ENCODE measurements at places on chromosomes 3 and 15.

DNA sequence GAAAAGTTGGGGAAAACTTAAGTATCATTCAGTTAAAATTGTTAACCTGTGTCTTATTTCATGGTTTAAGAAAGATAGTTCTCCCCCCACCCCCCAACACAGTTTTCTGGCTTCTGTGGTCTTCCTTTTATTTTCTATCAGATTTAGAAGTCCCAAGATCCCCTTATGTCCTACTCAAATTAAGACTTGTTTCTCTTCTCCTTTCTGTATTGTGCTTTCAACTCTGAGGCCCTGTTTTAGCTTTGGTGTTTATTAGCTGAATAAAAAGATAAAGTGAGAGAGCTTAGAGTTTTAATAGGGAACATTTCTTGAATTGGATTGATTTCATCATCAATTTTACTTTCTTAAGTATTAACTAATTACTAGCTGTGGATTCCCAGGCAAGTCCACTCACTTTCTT lies 62.6 kb downstream of the AKAP13 start:
- no peak for DNase-seq

DNA sequence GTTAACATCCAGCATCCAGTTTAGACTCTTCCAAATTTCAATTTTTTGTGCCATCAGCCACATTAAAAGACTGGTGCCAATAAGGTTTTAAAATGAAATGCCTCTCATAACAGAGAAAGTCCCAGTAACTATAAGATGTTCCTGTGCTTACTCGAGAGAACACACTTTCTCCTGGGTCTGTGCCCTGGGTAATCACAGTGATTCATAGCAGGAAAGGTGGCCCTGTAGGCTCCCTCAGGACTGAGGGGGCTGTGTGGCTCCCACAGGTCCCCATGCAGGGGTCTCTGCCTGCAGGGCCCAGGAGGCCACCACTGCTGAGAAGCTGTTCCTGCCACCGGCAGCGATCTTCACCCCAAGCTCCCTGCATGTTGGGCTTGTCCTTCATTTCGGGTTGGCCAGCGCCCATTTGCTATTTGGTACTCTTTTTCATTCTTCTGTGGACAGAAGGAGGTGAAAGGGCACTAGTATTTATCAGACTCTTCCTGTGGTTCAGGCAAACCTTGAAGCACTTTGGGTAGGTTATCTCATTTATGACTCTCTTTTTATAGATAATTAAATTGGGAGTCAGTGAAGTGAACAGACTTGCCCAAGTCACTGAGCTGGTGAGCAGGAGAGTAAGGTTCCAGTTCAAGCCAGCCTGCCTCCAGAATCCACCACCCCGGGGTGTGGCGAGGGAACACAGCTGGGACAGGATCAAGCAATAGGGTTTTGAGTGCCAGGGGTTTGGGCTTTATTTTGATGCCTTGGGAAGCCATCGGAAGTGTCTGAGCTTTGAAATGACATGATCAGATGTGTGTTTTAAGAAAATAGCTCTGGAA lies 44.2 kb upstream of the PLXNA1 start:
- DNase-seq: no peak

- DNase-seq: peak; percentile 62
Observed at GRCh38 chr3:14633819-14634424, 17.6 kb upstream of the CCDC174 start.

DNA sequence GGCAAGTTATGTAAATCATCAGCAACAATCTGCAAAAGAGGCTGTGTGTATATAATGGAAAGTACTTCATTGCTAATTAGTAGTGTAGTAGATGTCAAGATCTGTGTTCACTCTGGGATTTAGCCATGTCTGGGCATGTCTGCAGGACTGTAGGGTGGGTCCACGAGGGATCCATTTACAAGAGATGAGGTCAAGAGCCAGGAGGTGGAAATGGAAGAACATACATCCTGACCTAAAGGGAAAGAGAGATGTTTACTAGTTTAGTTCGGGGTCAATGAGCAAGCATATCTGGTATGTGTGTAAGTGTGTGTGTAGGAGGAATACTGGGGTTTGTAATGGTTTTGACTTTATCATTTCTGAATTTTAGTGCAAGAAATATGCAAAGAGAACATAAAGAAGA lies 171.5 kb upstream of the NANOGP8 start:
- DNase-seq: no peak

DNA sequence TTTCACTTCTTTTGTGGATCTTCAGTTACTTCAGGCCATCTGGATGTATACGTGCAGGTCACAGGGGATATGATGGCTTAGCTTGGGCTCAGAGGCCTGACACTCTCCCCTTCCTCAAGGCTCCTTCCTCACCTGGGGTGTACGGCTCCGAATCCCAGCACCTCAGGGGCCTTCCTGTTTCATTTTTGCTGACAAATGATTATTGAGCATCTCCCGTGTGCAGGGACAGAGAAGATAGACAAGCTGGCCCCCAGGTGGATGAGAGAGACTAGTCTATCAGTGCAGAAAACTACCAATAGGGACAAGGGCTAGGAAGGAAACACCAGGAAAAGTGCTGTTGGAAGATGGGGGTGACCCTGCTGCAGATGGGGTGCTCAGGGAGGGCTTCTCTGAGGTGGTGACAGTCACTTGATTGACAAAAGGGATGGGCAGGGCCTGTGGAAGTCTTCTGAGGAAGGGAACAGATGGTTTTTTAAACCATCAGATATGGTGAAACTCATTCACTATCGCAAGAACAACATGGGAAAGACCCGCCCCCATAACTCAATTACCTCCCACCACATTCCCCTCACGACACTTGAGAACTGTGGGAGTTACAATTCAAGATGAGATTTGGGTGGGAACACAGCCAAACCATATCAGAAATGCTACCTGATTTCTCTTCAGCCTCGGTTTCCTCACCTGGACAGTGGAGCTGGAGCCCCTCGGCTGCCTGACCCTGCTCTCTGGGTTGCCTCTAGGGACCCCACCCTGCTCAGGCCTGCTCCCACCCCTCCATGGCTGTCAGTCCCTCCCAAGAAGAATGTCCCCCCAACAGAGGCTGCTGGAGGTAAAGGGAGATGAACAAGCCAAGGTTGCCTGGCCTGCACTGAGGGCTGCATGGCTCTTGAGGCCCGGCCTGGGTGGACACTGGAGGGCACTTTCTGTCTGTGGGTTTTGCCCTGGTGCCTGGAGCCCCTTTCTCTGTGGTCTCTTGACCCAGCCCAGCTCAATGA lies 37.2 kb upstream of the ACAD9 start:
- no peak for DNase-seq
